Suppressor macrophage (primary cell): ENCODE measurements at places on chromosomes 5 and 9.

DNA sequence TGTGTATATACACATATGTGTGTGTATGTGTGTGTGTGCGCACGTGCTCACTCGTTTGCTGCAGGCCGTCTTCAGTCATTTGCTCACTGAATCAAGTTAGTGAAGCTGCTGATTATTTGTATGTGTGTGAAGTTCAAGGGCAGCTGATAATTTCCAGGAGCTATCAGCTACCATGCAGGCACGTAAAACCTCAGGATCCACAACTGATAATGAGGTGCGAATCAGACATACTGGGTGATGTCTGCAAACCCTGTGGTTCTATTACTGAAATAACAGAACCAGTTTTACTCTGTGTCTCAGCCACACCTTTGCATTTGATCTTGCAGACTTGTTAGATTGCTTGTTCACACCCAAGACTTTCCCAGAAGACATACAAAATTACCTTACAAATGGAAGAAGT, 257.6 kb downstream of the TAF11L14 start:
- no peak for DNase-seq

- DNase-seq = no peak
Observed at GRCh38 chr9:129868872-129869486, 33.7 kb downstream of the USP20 start.

DNA sequence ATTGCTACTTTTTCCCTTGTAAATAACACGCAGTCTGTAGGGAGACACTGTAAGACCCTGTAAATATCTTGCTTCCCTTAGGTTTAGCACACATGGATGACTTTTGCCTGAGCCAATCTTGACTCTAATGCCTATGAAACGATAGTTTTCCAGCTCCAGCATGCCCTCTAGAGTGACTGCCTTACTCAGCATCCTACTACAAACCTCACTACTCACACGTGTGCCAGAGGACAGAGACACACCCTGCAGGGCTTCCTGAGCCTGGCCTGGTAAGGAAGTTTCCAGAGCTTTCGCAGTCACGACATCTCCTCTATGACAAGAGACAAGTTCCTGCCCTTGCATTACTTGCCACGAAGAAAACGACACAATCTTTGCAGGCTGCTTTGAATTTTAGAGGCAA, 138.1 kb downstream of the ATPSCKMT start:
- DNase-seq = no peak

GRCh38 chr9:9214066-9214465, 1398.7 kb downstream of the PTPRD start:
- no peak for DNase-seq

DNA sequence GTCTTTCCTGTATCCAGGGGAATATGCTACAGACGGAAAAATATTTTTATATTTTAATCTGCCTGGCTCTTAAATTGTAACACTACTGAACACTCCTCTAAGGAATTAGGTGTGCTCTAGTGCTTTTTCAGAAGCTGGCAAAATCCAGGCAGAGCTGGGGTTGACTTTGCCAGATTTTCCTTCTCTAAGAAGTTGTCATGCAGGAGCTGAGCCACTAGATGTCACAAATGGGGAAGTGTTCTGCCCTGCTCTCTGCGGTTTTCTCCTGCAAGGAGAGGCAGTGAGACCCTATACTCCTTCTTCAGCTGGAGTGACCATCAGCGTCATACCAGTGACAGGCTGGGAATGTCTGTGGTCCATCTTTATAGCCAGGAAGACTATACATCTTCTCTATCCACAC, 112.5 kb downstream of the HAPLN1 start:
- peak; percentile 15 for DNase-seq

- no peak for DNase-seq
Observed at GRCh38 chr5:10418654-10419345, 22.9 kb upstream of the ROPN1L start.

GRCh38 chr9:2411459-2412215, 209.9 kb upstream of the VLDLR start:
- DNase-seq = no peak

DNA sequence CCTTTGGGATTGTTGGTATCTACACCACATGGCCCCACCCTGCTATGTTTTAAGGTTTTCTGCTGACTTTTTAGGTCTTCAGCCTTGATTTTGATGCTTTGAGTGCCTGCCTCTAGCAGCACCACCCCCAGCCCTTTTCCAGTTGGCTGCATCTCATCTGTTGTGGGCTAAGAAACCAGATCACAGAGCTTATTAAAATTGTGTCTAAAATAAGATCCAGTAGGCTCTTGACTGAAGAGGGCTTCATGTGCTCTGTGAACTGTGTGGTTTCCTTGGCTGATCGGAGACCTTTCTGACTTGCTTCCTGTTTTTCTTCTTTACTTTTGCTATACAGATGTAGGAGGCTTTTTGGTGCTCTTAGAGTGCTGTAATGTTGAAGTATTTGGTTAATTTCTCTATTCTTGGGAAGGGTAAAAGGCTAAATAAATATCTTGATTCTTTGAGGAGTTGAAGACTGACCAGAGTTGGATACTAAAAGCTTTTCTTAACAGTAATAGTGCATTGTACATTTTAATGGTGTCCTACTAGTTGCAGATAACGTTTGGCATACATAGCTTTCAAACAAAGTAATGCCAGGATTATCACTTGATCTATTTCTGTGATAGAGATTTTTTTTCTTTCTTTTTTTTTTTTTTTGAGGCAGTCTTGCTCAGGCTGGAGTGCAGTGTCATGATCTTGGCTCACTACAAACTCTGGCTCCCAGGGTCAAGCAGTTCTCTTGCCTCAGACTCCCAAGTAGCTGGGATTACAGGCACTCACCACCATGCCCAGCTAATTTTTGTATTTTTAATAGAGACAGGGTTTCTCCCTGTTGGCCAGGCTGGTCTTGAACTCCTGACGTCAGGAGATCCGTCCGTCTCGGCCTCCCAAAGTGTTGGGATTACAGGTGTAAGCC, 4.5 kb downstream of the UBE2D2 start:
- peak; percentile 33 for DNase-seq

- no peak for DNase-seq
Observed at GRCh38 chr5:112183103-112183711, 235.9 kb downstream of the EPB41L4A start.

GRCh38 chr9:99023831-99024230, 80.1 kb downstream of the COL15A1 start:
- DNase-seq = no peak

DNA sequence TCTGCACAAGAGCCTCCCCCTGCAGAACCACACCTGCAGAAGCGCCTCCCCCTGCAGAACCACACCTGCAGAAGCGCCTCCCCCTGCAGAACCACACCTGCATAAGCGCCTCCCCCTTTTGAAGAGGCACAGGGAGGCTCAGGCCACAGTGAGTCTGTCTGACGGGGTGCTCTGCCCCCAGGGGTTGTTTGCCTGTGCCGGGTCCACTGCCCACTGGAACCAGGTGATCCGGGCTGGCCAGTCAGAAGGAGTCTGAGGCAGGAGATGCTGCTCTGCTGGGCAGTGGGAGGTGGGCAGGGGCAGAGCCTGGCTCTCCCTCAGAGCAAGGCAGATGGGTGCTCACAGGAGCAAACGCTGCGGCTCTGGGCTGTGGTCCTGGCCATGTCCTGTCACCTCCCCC, 60.8 kb upstream of the RNU6ATAC start:
- DNase-seq = no peak

DNA sequence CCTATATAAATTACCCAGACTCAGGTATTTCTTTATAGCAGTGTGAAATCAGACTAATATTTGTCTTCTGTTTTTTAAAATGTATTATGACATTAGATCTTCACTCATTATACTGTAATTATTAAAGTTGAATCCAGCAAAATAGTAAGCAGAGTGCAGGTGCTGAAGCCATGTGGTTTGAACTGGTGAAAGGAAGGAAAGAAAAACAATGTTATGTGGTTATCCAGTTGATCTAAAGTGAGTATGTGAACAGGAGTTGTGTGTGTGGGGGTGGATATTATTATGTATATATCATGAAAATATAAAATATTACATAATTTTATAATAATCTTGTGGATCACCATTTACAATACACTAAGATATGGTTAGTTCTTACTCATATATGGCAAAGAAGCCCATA, 593.7 kb downstream of the SEMA5A start:
- DNase-seq = no peak

GRCh38 chr9:27344776-27345175, 47.8 kb upstream of the EQTN start:
- no peak for DNase-seq

DNA sequence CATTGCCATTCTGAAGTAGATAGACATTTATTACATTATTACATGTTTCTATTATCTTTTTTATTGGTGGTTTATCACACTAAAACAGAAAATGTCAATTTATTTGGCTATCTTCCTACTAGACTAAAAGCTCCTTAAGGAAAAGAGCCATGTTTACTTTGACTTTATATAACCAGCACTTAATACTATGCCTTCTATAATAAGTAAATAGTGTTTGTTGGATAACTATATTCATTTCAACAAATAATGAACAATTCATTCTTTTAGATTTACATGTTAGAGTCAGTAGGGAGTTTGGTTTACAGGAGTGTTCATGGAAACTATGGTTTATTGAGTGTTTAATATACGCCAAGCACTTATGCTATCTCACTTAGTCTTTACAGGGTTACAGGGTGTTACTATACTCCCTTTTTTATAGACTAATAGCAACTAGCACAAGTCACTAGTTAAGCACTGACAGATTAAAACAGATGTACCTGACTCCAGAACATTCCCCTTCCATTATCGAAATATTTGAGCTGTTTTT, 7.3 kb downstream of the PPIP5K2 start:
- DNase-seq = no peak

DNA sequence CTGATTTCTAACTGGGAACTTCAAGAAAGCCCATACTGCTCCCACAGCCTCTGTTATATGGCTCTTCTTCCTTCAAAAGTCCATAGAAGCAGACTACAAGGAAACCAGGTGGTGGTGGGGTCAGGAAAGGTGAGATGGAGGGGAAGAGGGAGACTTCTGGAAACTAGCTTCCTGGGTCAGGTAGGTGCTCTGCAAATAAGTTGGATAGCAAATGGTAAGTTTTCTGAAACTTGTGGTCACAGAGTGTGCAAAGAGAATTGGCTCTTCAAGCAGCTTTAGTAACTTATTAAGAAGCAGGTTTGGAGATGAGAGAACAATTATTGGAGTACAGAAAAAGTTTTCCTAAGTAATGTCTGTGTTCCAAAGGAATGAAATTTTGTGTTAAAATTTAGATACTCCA, 316.9 kb downstream of the ADGRV1 start:
- DNase-seq = no peak

DNA sequence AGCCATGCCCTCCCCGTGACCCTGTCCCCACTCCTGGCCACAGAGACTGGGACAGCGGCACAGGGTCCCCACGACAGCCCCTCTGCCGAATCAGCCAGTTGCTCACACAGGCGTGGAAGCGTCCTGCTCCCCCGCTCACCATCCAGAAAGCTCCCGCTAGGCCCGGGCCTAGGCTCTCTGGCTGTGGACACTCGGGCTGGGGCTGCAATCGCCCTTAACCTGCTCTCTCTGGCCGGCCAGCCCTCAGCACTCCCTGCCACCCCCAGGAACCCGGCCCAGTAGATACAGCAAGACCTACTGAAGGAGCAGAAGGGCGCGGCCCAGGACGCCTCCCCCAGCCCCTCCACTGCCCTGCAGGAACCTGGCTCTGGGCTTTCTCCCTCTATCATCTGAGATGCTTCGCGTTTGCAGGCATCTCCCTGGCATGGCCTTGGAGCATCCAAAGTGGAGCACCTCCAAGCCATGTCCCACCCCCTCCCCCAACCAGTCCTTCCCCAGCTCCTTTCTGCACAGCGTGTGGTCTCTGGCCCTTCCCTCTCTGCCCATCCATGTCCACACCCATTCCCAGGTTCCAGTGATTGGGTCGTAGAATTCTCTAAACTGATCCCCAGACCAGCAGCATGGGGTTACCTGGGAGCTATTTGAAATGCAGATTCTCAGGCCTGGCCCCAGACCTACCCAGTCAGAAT, 113.7 kb upstream of the LMX1B start:
- no peak for DNase-seq
